Activated B cell treated with CpG ODN at 0.5 μM for 24 hours (primary cell): ENCODE measurements at places on chromosomes 3 and 15.

GRCh38 chr3:129663045-129663446, 56.6 kb upstream of the PLXND1 start:
- H3K4me3 ChIP-seq = no peak overlapping the region
- H3K36me3 ChIP-seq = peaks cover 9% of the 10 kb centered on the region
- DNase-seq = no peak
- H3K27ac ChIP-seq = no peak overlapping the region
- H3K4me1 ChIP-seq = peaks cover 9% of the 10 kb centered on the region

DNA sequence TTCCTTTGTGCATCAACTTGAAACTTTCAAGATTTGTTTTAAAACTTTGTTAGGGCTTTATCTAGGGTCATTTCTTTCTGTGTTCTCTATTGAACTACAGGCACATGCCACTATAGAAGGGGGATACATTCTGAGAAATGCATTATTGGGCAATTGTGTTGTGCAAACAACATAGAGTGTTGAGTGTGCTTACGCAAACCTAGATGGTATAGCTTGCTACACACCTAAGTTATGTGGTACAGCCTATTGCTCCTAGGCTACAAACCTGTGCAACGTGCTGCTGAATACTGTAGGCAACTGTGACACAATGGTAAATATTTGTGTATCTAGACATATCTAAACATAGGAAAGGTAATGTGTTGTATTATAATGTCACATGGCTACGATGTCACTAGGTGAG, 33.0 kb upstream of the KLF13 start:
- no peak overlapping the region for H3K4me3 ChIP-seq
- DNase-seq = no peak
- no peaks in the 10 kb centered on the region for H3K36me3 ChIP-seq
- no peaks in the 10 kb centered on the region for H3K4me1 ChIP-seq

DNA sequence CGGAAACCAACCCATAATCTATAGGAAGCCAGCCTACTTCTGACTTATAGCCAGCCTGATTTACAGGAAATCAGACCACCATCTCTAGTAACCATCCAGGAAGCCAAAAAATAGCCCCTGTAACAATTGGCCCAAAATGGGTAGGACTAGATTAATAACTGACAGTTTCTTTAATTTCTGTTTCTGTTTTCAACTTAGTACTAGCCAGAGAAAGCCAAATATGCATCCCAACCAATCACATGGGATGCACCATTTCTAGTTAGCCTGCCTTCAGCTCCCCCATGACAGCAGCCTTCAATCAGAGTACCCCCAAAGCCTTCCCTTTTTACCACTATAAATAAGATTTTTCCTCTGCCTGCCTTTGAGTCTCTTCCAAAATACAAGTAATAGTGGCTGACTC, 239.1 kb upstream of the GADL1 start:
- H3K36me3 ChIP-seq = no peaks in the 10 kb centered on the region
- peaks cover 2% of the 10 kb centered on the region for H3K27me3 ChIP-seq
- DNase-seq = no peak
- no peak overlapping the region for H3K27ac ChIP-seq
- H3K4me1 ChIP-seq = no peaks in the 10 kb centered on the region

GRCh38 chr3:90015688-90016356, 908.4 kb downstream of the EPHA3 start:
- H3K27ac ChIP-seq = no peak overlapping the region
- DNase-seq = no peak
- no peaks in the 10 kb centered on the region for H3K36me3 ChIP-seq
- no peak overlapping the region for H3K4me3 ChIP-seq
- H3K4me1 ChIP-seq = no peaks in the 10 kb centered on the region
- H3K27me3 ChIP-seq = no peaks in the 10 kb centered on the region

DNA sequence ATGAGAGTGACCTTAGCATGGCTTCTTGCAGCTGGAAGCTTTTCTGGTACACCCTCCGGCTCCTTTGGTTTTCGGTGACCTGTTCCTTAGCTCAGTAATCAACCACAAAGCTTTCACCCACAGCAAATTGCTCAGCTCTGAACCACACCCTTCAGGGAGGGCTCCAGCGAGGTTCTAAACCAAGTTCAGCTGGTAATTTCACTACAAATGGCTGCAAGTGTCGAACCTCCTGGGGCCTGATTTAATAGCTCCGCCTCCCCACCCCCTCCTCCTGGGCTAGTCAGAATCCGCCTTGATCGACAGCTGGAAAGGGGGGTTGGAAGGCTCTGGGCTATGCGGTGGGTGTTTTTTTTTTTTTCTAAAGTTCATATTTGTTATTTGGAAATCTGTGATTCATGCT, 150.9 kb upstream of the MCTP2 start:
- H3K27me3 ChIP-seq = peaks cover 3% of the 10 kb centered on the region
- H3K4me1 ChIP-seq = no peaks in the 10 kb centered on the region
- DNase-seq = no peak

DNA sequence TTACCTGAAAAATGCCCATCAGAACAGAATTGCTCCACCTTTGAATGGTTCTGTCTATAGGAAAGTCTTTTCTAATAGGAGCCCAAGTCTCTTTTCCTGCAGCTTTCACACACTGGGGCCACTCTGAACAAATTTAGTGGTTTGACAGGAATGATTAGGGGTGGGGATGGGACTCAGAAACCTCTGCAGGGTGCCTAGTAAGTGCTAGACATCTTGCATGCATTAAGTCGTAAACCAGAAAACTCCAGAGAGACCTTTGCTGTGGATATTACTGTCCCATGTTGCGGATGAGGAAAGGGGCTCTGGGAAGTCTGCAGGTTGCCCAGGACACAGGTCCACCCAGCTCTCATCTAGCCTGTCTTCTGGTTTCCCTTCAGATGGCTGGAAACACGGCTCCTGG, 189.7 kb downstream of the OPA1 start:
- H3K27me3 ChIP-seq = peaks cover 29% of the 10 kb centered on the region
- H3K4me1 ChIP-seq = no peaks in the 10 kb centered on the region
- no peak overlapping the region for H3K4me3 ChIP-seq
- no peak overlapping the region for H3K27ac ChIP-seq

DNA sequence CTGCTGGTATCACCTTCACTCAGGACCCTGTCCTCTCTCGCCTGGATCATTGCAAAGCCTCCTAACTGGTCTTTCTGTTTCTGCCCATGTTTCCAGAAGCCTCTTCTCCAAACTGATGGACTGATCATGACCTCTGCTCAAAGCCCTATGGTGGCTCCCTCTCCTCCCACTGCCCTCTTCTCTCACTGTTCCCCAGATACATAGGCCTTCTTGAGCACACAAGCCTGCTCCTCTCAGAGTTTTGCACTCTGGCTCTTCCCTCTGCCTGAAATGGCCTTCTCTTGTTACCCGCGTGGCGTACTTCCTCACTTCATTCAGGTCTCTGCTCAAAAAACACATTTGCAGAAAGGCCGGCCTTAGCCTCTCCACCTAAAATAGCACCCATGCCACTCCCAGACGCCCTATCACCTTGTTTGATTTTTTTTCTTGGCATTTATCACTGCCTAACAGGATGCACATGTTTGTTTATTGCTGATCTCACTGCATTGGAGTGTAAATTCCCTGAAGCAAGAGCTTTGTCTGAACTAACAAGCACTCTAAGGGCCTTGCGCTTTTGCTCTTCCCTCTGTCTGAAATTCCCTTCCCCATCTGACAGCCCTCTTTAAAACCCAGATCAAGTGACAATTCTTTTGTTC, 1.4 kb upstream of the ETFA start:
- H3K4me3 ChIP-seq = peak overlapping the region; percentile 7
- peaks cover 9% of the 10 kb centered on the region for H3K36me3 ChIP-seq
- no peaks in the 10 kb centered on the region for H3K27me3 ChIP-seq
- no peak for DNase-seq
- H3K4me1 ChIP-seq = peaks cover 32% of the 10 kb centered on the region

DNA sequence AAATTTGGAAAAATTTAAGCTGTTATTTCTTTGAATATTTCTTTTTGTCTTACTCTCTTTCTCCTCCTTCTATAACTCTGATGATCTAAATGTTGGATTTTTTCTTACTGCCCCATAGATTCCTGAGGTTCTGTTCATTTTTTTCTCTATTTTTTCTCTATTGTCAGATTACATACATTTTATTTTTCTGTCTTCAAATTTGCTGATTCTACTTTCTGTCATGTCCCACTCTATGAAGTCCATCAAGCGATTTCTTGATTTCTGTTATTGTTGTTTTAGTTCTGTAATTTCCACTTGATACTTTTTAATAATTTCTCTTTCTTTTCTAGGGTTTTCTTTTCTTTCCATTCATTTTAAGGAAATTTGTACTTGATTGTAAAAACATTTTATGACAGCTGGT, 83.7 kb upstream of the THRB start:
- peaks cover 2% of the 10 kb centered on the region for H3K27me3 ChIP-seq
- H3K36me3 ChIP-seq = no peaks in the 10 kb centered on the region
- H3K27ac ChIP-seq = no peak overlapping the region
- no peak overlapping the region for H3K4me3 ChIP-seq
- H3K4me1 ChIP-seq = no peaks in the 10 kb centered on the region

GRCh38 chr3:188534633-188535032, 380.7 kb downstream of the LPP start:
- peaks cover 6% of the 10 kb centered on the region for H3K36me3 ChIP-seq
- no peak overlapping the region for H3K4me3 ChIP-seq
- DNase-seq = no peak
- no peaks in the 10 kb centered on the region for H3K27me3 ChIP-seq
- H3K4me1 ChIP-seq = peaks cover 7% of the 10 kb centered on the region

DNA sequence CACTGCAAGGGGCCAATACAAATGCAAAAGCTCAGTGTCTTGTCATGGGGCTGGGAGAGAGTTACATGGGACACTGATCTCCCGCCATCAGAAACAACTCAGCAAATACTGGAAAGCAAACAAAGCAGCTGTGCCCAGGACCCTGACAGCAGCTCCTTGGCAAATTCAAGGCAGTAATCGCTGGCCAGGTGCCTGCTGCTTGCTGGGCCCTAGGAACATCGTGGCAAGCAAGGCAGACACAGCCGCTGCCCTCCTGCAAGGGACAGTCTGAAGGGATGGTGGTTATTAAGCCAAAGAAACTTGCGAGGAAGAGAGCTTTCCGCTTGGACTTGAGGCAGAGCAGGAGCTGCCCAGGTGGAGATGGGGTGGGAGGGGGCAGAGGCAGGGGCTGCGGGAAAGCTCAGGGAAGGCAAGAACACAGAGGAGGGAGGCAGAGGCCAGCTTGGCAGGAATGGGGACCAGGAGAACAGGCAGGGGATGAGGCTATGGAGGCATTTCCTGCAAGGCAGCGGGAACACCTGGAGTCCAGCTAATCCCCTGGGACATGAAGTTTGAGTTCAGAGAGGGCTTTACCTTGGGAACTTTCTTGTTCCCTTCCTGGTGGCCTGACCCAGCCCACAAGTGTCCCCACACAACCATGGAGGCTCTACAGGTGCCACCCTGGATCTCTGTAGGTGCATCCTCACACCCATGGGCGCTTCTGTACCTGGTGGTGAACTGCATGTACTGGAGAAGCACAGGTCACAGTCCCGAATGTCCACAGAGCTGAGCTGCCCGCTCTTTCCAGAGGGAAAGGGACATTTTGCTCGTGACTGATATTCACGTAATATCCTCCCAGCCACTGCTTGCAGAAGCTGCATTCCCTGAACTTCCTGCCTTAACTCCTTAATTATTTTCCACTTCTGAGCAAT, 78.7 kb upstream of the ATP2B2 start:
- no peaks in the 10 kb centered on the region for H3K4me1 ChIP-seq
- no peak overlapping the region for H3K27ac ChIP-seq
- DNase-seq = no peak
- no peak overlapping the region for H3K4me3 ChIP-seq

GRCh38 chr15:66404532-66404931, 17.8 kb downstream of the MAP2K1 start:
- H3K27ac ChIP-seq = no peak overlapping the region
- no peaks in the 10 kb centered on the region for H3K27me3 ChIP-seq
- no peak for DNase-seq

GRCh38 chr3:110727056-110727455, 344.6 kb upstream of the NECTIN3 start:
- H3K4me3 ChIP-seq = no peak overlapping the region
- H3K4me1 ChIP-seq = no peaks in the 10 kb centered on the region
- no peak for DNase-seq
- H3K27me3 ChIP-seq = peaks cover 19% of the 10 kb centered on the region

DNA sequence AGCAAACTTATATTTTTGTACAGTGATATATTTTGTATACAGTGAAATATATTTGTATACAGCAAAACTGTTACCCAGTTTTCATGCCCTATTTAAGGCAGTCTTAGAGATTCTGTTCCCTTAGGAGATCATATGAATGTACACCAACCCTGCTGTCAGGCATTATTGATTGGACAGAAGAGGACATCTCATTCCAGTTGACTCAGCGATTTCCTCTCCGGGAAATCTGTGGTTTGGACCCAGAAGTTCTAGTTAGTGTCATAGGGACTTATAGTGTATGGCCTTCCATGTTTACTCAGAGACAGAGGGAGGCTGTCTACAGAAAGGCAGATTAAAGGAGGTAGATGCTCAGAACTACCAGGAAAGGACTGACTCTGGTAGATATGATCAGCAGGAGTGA, 318.8 kb upstream of the KCNMB2 start:
- no peak for DNase-seq
- no peak overlapping the region for H3K27ac ChIP-seq
- H3K27me3 ChIP-seq = peaks cover 7% of the 10 kb centered on the region
- H3K36me3 ChIP-seq = no peaks in the 10 kb centered on the region
- H3K4me3 ChIP-seq = no peak overlapping the region

GRCh38 chr15:62124176-62124972, 40.7 kb downstream of the C2CD4B start:
- H3K4me1 ChIP-seq = peaks cover 12% of the 10 kb centered on the region
- DNase-seq = no peak
- no peak overlapping the region for H3K27ac ChIP-seq

- no peak overlapping the region for H3K4me3 ChIP-seq
- no peaks in the 10 kb centered on the region for H3K36me3 ChIP-seq
- no peaks in the 10 kb centered on the region for H3K27me3 ChIP-seq
- no peak for DNase-seq
- no peak overlapping the region for H3K27ac ChIP-seq
These were observed 454.1 kb upstream of the BCHE start for GRCh38 chr3:166291186-166291955.
